ENCODE measurements at places on chromosomes 2 and 18. TPM values are rescaled to one million over a fixed set of nuclear protein-coding genes. Genes with fewer than 3 reads are reported as not detected.

- DNase-seq, result no peak
These were observed 58.1 kb downstream of the CYP26B1 start for GRCh38 chr2:72089537-72089936.

GRCh38 chr2:37718515-37719161 is 47.2 kb upstream of the CDC42EP3 start:
- no peak for DNase-seq

DNA sequence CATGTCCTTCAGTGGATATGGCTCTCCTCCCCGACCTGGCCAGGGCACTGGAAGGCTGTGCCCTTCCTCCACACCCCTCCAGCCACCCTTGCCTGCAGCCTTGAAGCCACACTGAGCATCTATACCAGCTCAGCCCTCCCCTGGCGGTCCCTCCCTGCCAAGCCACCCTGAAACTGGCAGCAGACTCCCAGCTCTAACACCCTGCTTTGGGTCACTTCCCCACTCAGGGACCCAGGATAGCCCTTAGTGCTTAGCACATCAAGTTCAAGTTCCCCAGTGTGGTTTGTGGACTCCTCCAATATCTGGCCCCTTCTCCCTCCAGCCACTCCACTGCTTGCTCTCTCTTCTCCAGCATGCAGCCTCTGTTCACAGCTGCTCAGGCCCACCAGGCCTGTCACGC is 89.4 kb downstream of the TNS1 start:
- DNase-seq, result no peak

DNA sequence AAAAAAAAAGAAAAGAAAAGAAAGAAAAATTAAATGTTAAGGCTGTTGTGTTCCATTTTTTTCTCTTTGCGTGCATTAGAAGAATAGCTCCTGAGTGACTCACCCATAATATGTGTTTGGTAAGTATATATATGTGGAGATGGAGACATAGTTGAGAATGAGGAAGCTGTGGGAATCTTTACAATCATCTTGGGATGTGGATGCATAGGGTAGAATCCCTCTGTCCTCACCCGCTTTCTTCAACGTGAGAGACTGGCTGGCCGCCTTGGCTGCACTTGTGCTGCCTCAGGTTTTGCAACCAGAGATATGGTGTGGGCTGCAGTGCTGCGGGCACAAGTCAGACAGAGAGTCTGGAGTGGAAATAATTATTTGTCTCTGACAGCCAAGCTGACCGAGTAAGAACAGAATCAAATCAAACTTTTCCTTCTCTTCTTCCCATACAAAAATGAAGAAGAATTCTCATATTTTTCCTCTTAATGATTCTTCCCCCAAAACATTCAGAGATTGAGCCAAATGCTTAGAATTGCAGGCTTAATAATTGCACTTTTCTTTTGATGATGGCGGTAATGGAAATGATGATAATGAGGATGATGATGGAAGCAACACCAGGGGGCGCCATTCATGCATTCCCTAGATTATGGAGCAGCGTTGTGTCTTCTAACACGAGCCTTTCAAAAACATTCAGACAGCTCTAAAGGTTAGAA is 48.5 kb downstream of the SERPINB7 start:
- peak; percentile 56 for DNase-seq

The XRCC5 gene
- 189 TPM for total RNA-seq

DNA sequence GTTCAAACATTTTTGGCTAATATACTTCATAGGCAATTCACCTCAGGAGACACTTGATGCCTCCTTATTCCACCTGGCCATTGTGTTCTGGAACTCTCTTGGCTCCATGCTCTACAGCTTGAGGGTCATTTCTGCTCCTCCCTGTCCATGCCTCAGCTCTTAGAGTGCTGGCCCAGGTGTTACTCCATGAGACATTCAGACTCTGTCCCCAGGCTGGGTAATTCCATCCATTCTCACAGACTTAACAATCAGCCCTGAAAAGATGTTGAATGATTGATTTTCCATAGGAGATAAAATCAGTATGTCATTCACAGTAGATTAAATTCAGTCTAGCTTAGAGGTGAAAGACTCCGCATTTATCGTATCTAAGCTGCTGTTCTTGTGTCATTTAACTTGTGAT is 168.6 kb upstream of the CWC22 start:
- no peak for DNase-seq

The PLEKHH2 gene
- total RNA-seq, result 8.3 TPM

- DNase-seq, result no peak
These were observed 335.8 kb downstream of the SMAD2 start for GRCh38 chr18:47594621-47595086.

The PDCD1 gene
- total RNA-seq, result 0.36 TPM

- DNase-seq, result peak; percentile 62
These were observed 459.5 kb downstream of the DLGAP1 start for GRCh38 chr18:3995476-3996102.

DNA sequence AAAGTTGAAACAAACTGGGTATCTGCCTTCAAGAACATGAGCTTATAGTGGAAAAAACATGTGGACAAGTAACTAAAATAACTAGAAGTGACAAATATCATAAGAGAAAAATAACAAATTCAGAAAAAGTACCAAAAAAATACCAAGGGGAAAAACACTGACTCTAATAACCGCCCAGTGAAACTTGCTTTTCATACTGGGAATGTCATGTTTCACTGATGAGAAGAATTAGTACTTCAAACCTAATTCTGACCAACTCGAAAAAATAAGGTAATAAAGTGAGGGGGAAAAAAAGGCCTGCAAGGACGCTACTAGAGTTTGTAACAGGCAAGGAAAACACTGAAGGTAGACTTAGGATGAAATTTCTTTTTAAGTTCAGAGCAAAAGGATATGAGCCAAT is 83.6 kb downstream of the RTTN start:
- DNase-seq, result no peak

DNA sequence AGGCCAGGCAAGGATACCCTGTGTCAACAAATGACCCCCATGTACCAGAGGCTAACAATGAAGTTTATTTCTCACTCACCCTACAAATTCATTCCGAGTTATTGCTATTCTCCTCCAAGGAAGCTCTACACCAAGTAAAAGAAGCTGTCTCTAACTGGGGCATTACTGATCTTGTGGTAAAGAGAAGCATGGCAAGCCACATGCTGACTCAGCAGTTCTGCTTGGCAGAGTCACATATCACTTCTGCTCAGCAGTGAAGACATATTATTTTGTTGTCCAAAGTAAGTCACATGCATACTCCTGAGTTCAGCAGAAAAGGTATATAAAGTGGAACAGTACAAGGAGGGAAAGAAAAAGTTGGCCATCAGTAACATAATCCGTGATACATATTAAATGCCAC is 315.8 kb downstream of the GULP1 start:
- no peak for DNase-seq

GRCh38 chr18:67568166-67568565 is 51.6 kb upstream of the DSEL start:
- no peak for DNase-seq

DNA sequence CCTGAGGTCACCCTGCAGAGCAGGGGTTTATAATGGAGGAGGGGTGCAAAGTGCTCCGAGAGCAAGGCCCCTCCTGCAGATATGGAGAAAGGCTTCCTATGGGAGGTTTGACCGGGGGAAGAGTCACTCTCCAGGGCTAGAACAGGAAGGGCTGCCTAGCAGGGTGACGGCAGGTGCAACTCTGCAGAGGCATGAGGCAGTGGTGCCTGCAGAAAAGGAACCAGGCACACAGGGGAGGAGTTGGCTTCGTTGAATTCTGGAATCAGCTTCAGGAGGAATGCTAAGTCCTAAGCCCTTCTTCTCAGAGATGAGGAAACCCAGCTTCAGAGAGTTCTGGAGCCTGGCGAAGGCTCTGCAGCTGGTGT is 17.5 kb upstream of the HPCAL1 start:
- peak; percentile 4 for DNase-seq

- no peak for DNase-seq
These were observed 44.2 kb downstream of the LNPK start for GRCh38 chr2:175957845-175958244.

GRCh38 chr2:29033172-29033571 is 41.2 kb downstream of the PCARE start:
- DNase-seq, result no peak

Data from left colon (tissue), 2 donors.